ENCODE measurements at places on chromosomes 4 and X. TPM values are rescaled to one million over a fixed set of nuclear protein-coding genes. Genes with fewer than 3 reads are reported as not detected.

DNA sequence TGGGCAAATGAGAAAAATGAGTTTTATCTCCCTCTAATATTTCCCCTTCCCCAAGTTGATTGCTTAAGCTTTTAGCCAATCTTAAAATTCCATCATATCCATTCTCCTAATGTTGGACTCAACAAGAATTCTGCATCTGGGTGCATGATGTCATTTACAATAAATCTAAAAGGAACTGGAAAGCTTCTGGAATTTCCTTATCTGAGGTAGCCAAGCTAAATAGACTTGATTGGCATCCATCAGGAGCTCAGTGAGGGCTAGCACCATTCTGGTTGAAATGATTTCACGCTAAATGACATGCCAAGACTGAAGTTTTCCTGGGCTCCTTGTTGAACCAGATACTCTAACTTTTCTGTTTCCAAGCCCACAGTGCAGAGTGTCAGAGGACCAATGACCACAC lies 110.3 kb upstream of the SCML1 start:
- no peak for DNase-seq

GRCh38 chr4:185357211-185357610 lies 38.5 kb downstream of the LRP2BP start:
- no peak for DNase-seq

DNA sequence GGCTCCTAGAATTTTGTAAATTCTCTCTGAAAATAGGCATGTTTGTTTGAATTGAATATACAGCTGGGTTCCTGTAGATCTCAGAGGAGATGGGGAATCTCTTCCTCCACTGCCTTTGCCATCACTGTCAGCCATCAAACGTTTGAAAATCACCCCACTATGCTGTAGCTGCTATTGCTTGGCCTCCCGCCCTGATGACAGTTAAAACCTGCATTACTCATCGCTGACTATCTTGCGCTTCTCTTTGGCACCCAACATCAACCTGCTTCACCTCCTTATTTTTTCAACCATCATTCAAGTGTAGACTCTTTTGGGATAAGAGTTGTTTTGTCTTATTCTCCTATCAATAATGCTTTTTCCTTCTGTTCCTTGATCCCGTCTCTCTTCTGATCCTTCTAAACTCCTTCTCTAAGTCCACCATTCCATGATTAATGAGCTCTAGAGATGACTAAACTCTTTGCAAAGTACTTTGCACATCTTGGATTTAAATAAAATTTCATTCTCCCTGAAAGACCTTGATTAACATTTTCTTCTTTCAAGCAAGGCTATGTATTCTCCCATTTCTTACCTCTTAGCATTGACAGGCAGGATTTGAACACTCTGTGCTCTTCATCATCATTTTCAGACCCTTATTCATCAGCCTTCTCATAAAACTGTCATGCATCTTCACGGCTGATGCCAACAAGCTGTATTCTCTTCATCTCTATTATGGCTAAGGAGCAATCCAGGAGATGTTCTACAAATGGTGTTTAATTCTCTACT lies 133.0 kb downstream of the SNCA start:
- no peak for DNase-seq

DNA sequence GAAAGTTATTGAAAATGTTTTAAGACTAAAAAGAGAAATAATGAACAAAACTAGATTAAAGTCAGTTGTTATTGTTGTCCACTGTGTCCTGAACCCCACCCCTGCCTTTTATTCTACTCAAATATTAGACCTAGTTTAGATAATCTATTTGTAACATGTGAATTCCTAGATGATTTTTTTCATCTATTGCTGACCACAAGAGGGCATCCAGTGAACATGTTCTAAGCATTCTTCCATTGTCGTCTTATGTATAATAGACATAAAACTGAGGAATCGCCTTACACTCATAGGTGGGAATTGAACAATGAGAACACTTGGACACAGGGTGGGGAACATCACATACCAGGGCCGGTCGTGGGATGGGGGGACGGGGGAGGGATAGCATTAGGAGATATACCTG lies 36.4 kb upstream of the HPRT1 start:
- DNase-seq, result no peak

DNA sequence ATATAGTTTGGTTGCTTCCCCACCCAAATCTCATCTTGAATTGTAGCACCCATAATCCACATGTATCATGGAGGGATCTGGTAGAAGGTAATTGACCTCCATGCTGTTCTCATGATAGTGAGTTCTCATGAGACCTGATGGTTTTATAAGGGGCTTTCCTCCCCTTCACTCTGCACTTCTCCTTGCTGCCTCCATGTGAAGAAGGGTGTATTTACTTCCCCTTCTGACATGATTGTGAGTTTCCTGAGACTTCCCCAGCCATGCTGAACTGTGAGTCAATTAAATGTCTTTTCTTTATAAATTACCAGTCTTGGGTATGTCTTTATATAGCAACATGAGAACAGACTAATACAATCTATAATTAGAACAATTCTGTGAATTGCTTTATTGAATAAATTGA lies 11.9 kb upstream of the DCAF4L1 start:
- DNase-seq, result no peak

- DNase-seq, result no peak
Observed at GRCh38 chrX:133171962-133172708, 46.0 kb downstream of the TFDP3 start.

DNA sequence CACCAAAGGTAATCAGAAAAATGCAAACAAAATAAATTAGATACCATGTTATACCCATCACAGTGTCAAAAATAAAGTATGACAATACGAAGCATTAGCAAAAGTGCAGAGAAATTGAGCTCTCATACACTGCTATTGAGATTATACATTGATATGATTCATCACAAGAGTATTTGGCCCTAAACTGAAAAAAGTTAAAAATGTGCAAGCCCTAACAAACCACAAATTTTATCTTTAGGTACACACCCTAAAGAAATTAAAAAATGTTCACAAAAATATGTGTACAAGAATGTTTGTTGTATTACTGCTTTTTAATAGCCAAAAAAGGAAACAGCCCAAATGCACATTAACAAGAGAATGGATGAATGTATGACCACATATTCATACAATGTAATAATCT lies 137.9 kb upstream of the MAGEA10 start:
- no peak for DNase-seq

- DNase-seq, result no peak
Observed at GRCh38 chr4:7892212-7893019, 47.2 kb downstream of the AFAP1 start.

DNA sequence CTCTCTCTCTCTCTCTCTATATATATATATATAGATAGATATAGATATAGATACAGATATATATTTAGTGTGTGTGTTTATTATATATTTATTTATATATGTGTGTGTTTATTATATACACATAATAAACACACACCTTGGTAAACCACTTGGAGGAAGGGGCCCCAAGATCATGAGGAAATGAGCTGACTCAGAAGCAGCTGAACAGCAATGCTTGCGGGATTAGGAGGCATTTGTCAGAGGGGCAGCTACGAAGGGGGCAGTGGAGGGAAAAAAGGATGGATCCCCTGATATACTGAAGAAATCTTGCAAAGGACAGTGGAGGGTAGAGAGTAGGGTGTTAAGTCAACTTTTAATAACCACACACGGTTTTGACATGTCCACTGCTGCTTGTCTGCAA lies 120.0 kb upstream of the SORBS2 start:
- DNase-seq, result no peak

GRCh38 chr4:106264331-106264728 lies 51.7 kb downstream of the TBCK start:
- no peak for DNase-seq

DNA sequence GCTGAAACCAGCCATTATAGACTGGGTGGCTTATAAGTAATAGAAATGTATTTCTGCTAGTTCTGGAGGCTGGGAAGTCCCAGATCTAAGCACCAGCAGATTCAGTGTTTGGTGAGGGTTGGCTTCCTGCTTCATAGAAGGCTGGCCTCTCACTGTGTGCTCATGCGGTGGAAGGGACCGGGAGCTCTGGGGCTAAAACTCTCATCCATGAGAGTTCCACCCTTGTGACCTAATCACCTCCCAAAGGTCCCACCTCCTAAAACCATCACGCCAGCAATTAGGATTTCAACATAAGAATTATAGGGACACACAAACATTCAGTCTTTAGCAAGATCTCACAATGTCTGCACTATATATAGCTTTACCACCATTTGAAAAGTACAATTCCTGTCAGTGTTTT lies 215.2 kb downstream of the CBR4 start:
- no peak for DNase-seq

DNA sequence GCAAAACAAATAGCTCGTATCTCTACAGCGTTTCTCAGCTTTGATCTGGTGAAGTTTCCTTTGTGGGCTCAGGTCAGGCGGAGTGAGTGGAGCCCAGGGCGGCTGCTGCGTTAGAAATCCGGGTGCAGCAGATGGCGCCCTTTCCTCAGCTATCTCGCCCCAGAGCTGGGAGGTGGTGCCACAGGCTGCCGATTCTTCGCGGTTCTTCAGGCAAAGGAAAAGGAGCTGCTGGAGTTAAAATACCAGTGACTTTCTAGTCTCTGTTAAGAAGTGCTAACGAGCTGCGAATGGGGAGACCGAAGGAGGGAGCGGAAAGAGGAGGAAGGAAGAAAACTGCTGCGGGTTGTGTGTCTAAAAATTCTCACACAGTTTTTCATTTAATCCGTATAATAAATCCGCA lies 114.6 kb downstream of the CPE start:
- DNase-seq, result peak; percentile 78

DNA sequence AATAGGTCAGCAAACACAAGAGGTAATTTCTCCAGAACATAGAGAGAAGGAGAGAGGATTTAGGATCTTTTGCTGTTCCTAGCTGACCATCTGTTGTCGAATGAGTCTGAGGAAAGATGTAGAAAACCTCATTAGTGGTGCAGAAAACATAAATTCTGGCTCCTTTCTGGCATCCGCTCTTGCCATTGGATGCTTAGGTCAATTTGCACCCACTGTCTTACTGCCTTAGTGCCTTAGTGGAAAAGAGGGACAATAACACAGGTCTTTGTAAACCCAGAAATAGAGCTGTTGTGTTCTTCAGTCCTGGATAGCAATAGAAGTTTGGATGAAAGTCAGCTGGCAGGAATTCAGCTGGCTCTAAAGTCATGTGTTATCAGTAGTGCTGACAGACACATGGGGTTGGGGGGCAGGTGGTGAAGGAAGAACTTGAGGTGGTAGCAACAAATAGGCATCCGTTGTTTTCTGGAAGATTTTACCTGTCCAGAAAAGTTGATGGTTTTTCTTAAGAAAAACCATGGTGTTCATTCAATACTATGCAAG lies 78.2 kb downstream of the GLRA2 start:
- DNase-seq, result no peak

DNA sequence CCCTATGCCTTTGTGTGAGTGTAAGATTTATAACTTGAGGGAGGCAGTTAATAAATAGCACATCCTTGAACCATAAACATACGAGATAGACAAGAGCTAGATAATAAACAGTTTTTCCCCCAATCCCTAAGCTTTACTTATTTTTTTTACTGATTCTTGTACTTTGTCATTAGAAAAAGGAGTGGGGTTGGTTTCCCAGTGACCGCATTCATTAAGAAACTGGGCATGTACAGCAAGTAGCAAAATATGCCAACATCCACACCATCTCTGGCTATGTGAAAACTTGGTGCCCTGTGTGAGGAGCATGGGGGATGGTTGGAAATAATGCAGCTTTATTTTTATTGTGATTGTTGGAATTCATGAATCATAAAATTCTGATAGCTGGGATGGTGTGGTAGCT lies 176.2 kb downstream of the CBR4 start:
- DNase-seq, result no peak

- DNase-seq, result no peak
Observed at GRCh38 chr4:5198656-5199541, 147.6 kb downstream of the STK32B start.

GRCh38 chr4:3386526-3386925 lies 55.2 kb upstream of the HGFAC start:
- DNase-seq, result no peak

GRCh38 chrX:39972340-39972739 lies 125.4 kb downstream of the BCOR start:
- no peak for DNase-seq

The ARAF gene
- 101 TPM for total RNA-seq

The ADGRL3 gene
- total RNA-seq, result 0.83 TPM

The GAGE12C gene
- total RNA-seq, result not detected

The DUX4 gene
- total RNA-seq, result not detected

The SCRG1 gene
- total RNA-seq, result not detected

The RAB39B gene
- total RNA-seq, result not detected

The GAGE10 gene
- not detected for total RNA-seq

The TMSB15C gene
- total RNA-seq, result 0.15 TPM

The TKTL2 gene
- total RNA-seq, result not detected

The VEGFC gene
- 3.3 TPM for total RNA-seq

The TSPAN7 gene
- 234 TPM for total RNA-seq

Measured in psoas muscle (tissue), 8 donors.